ENCODE measurements at places on chromosomes 16 and 17. TPM values are rescaled to one million over a fixed set of nuclear protein-coding genes. Genes with fewer than 3 reads are reported as not detected.

Gene NXPH3
- 3.7 TPM for total RNA-seq

Gene LGALS9C
- not detected for total RNA-seq

Gene ASGR1
- total RNA-seq, result 0.19 TPM

Gene SOST
- not detected for total RNA-seq

GRCh38 chr16:23512168-23512695, 1.9 kb upstream of the GGA2 start:
- no peak for DNase-seq

DNA sequence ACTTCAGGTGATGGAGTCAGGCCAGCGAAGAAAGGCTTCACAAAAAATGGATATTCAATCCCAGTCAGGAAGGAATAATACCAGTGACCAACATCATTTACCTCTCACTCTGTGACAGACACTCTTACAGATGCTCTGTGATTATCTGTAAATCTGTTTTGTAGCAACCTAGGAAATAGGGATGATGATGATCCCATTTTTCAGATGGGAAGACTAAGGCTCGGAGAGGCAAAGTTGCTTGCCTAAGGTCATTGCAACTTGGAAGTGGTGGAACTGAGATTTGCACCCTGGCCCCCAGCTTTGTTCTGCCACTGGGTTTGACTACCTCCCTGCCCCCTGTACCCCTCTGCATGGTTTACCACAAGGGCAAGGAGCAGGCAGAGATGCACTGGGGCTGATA, 14.1 kb upstream of the WSCD1 start:
- no peak for DNase-seq

GRCh38 chr16:74950511-74950910, 34.4 kb downstream of the WDR59 start:
- DNase-seq, result no peak

GRCh38 chr17:58275417-58275816, 5.3 kb downstream of the MPO start:
- DNase-seq, result no peak

Gene KCNH4
- total RNA-seq, result 0.13 TPM

- peak; percentile 50 for DNase-seq
Measured at GRCh38 chr17:9645851-9646545, 681 bp downstream of the USP43 start.

Gene CDH16
- 0.13 TPM for total RNA-seq

DNA sequence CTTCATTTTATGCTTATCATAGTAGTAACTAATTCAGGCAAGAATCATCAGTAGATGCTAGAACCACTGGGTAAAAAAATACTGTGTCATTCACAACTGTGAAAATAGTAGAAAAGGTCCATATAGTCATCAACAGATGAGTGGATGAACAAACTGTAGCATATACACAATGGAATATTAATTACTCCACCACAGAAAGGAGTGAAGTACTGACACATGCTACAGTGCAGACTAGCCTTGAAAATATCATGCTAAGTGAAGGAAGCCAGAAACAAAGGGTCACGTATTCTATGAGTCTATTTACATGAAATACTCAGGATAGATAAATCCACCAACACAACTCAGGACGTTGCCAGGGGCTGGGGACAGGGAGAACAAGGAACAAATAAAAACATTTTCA, 13.3 kb downstream of the USP22 start:
- DNase-seq, result no peak

DNA sequence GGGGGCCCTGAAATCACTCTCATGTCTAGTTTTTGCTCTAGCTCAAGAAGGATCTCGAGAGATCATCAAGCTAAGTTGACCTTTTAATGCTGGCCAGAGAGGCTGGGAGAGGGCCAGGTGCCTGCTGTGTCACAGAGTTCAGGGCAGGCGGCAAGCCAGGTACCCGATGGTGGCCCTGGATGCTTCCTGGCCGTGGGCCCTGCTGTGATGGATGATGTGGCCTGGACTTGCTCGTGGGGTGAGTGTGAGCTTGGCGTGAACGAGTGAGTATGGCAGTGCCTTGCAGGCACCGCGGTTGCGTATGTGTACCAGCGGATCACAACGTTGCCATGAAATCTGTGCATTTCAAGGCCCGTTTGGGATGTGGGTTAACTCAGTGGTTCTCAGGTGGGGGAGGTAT, 7.4 kb downstream of the IRF8 start:
- no peak for DNase-seq
